CMK (cell line): ENCODE measurements at places on chromosomes 1 and 21.

DNA sequence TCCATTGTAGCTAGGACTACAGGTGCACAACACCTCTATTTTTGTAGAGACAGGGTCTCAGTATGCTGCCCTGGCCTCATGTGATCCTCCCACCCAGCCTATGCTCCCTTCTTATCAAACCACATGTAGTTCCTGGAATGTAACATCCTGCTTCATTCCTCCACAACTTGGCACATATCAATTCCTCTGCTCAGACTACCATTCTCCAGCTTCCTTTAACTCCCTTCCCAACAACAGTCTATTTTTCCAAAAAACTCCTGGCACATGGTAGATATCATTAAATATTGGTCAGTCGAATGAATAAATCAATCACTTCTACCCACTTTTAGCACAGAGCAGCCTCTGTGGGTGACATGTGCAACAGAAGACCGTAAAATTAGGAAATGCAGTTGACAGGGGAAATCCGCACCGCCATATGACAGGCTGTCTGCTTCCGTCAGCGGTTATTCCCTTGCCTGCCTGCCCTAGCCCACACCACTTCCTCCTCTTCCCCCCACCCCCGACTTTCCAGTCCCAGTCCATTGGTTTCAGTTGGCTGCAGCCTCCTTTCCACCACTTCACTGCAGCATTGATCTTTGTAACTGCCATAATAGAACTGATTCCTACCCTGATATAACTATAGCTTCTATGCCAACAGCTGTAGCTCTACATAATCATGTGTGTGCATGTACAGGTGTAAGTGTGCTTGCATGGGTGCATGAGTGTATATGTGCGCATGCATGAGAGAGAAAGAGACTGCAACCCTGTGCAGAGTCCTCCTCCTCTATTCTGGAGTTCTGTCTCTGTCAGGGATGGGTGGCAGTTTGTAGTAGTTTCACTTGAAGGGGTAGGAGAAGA lies 6.8 kb upstream of the AKR1A1 start:
- peak; percentile 53 for DNase-seq

GRCh38 chr1:10765734-10766478 lies 30.5 kb downstream of the CASZ1 start:
- no peak for DNase-seq

- no peak for DNase-seq
Measured at GRCh38 chr1:153429266-153430165, 13.2 kb downstream of the S100A7A start.

DNA sequence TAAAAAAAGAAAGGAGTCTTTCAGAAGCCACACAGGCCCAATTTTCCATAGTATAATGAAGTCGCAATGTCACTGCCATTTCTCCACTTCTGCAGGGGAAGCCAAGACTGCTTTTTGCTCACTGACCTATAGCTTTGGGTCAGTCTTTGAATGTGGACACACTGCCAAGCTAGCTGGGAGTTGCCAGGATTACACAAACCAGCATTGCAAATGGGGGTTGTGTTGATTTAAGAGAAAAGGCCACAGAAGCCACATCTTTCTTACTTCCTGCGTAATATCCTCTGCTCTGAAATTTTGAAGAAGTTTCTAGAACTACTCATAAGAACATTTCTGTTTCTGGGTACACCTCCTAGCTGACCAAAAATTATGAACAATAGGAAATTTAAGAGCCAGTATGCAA lies 45.8 kb upstream of the SAMSN1 start:
- DNase-seq, result no peak

- DNase-seq, result no peak
Measured at GRCh38 chr1:86965827-86966182, 51.4 kb downstream of the HS2ST1 start.

DNA sequence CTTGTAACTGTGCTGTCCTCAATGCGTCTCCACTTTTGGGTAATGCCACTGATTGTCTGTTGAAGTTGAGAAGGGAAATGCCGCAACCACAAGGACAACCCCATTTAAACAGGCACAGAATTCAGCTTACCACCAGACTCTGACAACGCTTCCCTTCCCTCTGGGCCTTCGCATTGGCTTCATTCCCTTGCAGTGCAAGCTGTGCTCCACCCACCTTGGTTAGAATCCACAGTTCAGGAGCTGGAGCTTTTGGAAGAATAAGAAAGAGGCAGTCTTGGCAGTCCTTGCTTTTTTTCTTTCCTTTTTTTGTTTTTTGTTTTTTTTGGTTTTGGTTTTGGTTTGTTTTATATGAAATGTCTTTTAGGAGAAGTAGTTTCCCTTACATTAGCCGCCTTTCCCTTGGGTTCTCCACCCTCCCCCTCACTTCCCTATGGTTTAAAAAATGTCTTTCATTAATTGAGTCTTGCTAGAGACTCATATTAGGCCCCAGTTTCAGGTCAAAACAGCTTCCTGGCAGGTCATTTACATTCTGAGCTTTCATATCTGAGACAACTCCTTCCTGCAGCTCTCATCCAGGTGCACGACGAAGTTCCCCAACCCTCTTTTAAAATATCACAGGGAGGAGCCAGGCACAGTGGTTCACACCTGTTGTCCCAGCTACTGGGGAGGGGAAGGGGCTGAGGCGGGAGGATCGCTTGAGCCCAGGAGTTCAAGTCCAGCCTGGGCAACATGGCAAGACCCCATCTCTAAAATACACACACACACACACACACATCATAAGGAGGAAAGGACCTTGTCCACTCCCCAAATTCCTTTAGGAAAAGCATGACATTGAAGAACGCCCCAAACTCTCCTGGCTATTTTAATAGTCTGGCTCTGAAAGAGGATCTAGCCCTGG lies 20.7 kb upstream of the LAX1 start:
- DNase-seq, result no peak

GRCh38 chr1:79150576-79150975 lies 144.0 kb upstream of the ADGRL4 start:
- no peak for DNase-seq

DNA sequence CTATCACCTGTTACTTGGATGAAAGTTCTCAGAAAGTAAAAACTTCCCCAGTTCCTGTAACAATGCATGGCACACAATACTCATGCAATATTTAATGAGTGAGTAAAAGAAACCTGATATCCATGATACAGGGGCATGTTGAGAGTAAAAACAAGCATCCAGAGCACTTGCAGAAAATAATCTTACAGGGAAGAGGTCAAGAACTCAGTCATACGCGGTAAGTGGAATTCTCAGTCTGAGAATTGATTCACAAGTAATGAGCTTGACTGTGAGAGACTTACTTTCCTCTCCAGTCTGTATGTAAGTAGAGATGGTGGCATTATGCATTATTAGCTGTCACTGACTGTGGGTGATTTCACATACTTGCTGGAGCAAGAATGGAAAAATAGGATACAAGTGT lies 976.9 kb downstream of the BRINP3 start:
- DNase-seq, result no peak

DNA sequence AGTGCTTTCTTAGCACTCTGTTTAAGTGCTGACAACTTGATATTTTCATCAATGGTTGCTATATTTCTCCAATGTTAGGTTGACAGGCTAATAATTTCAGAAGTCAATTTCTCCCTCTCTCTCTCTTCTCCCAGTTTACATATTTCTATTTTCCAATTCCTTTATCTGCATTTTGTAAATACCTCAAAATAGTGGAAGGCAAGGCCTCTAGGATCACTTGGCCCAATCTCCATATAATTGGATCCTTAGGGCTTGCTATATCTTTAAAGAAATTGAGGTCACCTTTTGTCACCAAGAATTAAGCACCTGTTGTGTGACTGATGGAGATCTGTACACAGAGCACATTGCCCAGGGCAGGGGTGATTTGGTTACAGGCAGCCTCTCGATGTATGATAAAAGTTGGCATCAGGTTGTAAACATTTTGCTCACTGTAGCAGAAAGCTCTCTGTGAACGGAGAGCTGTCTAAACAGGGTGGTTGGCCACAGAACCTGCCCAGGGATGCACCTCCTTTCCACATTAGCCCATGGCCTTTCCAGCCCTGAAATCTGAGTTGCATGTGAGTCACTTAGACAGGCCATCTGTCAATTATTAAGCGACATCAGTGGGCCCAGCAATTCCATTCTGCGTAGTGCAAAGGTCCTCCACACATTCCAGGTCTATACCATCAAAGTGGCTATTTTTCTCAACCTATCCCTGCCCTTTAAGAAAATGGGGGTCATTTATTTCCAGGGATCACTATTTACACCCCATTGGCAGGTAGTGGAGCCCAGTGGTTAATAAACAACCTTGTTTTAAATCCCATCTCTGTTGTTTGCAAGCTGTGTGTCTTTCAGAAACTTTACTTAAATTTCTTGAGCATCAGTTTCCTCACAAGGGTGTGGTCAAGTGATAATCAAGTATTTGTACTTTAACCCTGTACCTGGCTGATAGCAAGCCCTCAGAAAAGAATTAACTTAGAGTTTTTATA lies 29.1 kb upstream of the IRF2BP2 start:
- DNase-seq, result no peak
